ENCODE measurements at places on chromosomes 1 and 21.

DNA sequence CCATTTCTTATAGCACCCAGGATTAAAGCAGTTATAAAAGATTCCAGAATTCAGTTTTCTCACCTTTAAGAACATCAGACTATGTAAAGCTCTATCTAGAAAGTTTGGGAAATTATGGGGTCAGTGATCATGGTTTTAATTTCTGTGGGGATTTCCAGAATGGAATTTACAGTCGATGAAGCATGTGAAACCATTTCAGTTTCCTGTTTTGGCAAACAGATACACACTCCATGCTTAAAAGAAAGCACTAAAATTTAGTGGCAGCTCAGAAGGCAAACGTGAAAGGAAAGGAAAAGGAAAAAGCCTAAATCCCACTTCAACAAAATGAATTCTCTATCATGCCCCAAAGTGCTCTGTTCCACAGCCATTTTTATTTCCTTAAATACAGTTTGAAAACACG is 60.4 kb downstream of the FYB2 start:
- no peak for DNase-seq

DNA sequence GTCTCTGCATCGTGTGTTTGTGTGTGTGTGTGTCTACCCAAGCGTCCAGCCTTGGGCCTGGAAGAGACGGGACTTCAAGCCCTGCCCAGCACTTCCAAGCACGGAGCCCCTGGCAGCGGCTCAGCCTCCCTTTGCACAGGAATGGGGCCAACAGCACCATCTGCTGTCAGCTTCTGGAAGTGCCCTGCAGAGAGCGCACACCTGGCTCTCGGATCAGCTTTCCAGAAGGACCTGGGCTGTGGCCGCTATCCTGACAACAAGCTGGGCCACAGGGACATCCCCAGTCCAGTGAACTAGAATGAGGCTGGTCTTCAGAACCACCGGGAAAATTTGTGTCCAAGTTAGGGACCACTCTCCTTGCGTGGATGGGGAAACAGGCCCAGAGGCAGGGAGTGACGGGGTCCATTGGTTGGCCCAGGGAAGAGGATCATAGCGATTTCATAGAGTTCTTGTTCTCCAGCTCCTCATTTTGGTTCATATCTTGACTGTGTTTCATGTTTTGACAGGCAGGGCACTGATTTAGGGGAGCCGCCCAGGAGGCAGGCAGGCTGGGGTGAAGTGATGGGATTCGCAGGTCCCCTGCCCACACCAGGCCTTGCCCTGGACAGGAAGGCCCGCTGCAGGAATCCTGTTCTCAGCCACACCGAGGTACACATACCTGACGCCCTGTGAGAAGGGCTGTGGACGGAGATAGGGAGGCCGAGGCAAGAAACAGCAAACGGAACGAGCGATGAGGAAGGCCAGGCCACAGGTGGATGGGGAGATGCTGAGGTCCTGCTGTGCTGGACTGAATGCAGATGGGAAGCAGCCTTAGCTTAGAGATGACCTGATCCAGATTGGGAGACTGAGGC is 38.4 kb downstream of the TAS1R2 start:
- DNase-seq, result peak; percentile 79

DNA sequence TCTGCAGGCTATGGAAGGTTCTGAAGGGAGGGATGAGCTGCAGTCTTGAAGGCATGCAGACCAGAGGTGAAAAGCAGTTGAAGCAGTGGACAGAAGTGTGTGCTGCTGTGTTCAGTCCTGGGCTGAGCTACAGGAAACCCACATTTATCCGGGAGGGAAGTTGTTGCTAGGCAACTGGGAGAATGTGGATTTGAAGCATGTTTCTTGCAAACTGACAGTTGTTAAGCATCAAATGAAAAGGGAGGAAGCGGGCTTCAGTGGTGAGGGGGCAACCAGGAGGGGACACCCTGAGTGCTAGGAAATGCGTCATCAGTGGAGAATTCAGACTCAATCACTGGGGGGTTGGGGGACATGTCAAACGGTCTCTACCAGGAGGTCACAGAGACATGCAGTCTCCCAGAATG is 28.7 kb downstream of the ABCA4 start:
- DNase-seq, result no peak

- DNase-seq, result no peak
Observed at GRCh38 chr1:38677311-38677710, 182.3 kb downstream of the RRAGC start.

GRCh38 chr1:237542525-237543418 is 347.9 kb downstream of the ZP4 start:
- no peak for DNase-seq

- no peak for DNase-seq
Observed at GRCh38 chr1:175900171-175900570, 156.8 kb upstream of the TNR start.

GRCh38 chr1:217018648-217019047 is 295.4 kb upstream of the ESRRG start:
- DNase-seq, result no peak

DNA sequence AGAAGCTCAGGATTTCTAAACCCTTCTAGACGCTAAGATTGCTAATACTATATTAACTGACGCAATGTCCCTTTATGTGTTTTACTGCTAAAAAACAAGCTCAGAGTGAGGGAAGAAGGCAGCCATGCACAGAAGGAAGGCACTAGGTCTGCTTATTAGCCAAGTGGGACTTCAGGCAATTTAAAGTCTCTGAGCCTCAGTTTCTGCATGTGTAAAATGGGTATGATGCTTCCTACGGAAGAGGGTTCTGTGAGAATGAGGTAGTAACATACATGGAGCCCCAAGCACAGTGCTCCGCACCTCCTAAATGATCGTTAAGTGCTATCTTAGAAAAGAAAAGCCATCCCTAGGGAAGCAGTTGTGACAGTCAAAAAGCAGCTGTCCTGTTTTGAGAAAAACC is 16.9 kb downstream of the MIS18A start:
- DNase-seq, result no peak

GRCh38 chr1:99496067-99496466 is 149.8 kb upstream of the PALMD start:
- no peak for DNase-seq

GRCh38 chr1:225465793-225466517 is 38.1 kb upstream of the LBR start:
- DNase-seq, result no peak

DNA sequence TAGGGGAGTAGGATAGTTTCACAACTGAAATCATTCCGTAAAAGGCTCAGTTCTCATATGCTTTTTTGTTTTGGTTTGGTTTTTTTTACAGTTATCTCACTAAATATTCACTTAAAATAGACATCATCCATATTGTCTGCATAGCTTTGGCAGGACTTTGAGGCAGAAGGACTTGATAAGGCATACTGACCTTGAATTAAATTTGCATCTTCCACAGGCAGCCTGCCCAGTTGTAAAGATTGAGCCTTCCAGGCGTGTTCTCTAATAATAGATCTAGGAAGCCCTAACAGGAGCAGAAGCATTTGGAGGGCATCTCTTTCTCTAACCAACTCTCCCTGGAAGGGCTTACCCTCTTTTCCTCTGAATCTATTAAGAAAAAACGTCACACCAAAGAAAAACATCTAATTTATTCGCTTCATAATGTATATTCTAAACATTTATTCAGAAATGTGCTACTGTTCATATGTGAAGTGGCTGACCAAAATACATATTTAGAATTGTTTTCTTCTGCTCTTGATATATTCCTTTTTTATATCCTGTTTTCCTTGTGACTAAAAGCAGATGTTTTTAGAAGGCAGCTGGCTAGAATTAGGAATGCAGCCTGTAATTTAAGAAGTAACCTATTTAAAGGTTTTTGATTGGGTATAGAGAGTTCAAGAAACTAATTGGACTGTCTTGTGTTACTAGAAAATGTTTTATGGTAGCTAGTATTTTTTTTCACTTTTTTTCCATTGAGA is 20.2 kb downstream of the DESI2 start:
- no peak for DNase-seq

GRCh38 chr1:59100708-59101374 is 196.1 kb upstream of the FGGY start:
- DNase-seq, result no peak

GRCh38 chr1:161801955-161802354 is 35.8 kb downstream of the ATF6 start:
- DNase-seq, result no peak

GRCh38 chr1:83505148-83505547 is 493.8 kb downstream of the TTLL7 start:
- DNase-seq, result no peak

- DNase-seq, result no peak
Observed at GRCh38 chr21:29195981-29196669, 65.7 kb downstream of the MAP3K7CL start.

DNA sequence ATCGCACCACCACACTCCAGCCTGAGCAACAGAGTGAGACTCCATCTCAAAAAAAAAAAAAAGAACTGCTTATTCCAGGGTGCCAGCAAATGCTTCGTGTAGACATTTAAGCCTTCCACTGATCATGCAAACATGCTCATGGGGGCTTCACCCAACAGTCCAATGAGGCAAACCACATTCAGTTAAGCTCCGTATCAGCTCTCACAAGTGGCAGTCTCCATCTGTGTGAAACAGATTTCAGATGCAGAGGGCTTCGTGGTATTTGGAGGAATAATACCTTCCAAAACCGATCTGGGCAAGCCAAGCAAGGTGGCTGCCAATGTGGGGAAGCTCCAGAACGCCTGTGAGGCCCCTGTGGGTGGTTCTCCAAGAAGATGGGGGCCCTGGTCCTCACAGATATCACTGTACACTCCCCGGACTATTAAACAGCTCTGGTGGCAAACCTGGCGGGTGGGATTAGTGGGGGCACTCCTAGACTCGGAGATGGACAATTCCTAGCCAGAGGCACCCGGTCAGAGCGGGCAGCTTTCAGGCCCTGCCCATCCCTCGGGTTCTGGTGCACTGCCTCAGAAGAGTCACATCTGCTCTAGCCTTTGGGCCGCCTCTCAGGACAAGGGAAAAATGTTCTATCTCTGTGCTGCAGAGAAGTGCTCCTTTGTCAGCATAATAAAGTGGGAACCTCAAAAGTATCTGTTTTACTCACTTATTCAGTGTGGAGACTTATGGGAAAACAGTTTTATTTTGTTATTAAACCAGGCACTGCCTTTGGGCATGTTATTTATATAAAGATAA is 10.2 kb downstream of the CREG1 start:
- no peak for DNase-seq

DNA sequence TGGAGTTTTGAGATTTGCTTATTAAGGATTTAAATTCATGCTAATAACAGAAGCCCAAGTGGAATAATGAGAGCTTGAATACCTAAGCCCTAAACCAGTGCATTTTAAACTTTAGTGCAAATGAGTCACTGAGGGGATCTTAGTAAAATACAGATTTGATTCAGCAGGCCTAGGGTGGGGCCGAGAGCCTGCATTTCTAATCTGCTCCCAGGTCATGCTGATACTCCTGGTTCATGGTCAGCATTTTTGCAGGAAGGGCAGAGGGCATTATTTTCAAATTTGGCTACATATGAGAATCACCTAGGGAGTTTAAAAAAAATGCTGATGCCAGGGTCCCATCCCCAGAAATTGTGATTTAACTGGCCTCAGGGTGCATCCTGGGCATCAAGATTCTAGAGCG is 39.3 kb downstream of the DNTTIP2 start:
- DNase-seq, result no peak

Measured in WERI-Rb-1 (cell line).